SW480 (cell line): ENCODE measurements at places on chromosomes 12 and 14.

DNA sequence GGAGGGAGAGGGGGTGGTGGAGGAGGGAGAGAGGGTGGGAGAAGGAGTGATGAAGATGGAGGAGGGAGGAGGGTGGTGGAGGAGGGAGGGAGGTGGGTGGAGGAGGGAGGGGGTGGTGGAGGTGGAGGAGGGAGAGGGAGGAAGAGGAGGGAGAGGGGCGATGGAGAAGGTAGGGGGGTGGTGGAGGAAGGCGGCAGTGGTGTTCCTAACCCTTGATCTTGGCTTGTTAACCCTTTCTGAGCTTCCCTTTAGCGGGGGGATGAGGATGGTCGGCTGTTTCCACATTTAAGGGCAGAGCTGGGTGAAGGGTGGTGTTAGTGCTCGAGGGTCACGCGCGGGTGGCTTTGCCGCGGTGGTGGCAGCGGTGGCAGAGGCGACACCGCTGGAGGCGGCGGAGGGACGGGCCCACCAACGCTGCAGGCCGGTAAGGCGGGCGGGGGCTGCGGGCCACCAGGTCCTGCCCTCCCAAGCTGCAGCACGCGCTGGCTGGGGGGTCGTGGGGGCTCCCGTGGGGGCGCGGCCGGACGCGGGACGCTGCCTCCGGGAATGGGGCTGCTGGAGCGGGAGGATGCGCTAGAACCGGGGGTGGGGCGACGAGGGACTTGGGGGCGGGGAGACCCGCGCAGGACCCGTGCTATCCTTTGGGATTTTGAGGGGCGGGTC, 156.3 kb downstream of the PTPN11 start:
- no peak for DNase-seq

DNA sequence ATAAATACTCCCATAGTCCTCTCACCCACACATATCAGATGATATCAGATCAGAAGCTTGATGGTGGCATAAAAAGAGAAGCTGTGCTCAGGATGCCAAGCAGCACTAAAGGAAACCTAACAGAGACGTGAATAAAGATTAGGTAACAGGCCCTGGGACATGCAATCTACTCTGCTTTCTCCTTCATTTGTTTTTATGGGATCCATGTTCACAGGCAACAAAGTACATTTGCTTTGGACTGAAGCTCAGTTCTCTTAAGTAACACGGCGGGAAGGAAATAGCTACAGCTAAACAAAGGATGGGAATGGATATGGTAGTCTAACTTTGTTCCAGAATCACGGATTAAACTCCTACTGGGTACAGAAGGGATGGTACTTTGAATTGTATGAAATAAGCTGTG, 119.5 kb downstream of the TTC7B start:
- DNase-seq, result no peak

DNA sequence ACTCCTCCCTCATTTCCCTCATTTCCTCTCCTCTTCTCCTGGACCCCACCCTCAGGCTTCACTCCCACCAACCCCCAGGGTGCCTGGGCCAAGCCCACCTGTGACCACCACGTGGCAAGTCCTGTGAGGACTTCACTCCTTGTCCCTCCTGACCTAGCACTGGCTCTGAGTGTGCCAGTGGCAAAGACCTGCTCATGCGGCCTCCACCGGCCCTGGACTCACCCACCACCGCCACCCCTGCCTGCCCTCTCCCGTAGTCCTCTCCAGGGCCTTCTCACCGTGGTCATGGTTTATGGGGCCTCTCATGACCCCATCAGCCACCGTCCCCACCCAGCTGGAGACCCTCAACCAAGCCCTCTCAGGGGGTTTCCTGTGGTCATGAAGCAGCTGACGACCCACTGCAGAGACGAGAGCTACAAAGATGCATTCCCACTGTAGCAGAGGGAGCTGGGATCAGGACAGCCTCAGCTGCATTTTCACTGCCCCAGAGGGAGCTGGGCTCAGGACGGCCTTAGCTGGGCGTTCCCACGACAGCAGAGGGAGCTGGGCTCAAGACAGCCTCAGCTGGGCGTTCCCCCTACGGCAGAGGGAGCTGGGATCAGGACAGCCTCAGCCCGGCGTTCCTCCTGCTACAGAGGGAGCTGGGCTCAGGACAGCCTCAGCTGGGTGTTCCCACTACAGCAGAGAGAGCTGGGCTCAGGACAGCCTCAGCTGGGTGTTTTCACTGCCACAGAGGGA, 3.2 kb upstream of the C14orf180 start:
- DNase-seq, result no peak

- no peak for DNase-seq
These were observed 12.8 kb downstream of the ABHD4 start for GRCh38 chr14:22610931-22611330.

GRCh38 chr14:93064411-93065271, 51.1 kb downstream of the ITPK1 start:
- no peak for DNase-seq

GRCh38 chr12:19847294-19848059, 408.2 kb downstream of the AEBP2 start:
- no peak for DNase-seq

- DNase-seq, result no peak
These were observed 73.7 kb upstream of the USP44 start for GRCh38 chr12:95625012-95625411.

DNA sequence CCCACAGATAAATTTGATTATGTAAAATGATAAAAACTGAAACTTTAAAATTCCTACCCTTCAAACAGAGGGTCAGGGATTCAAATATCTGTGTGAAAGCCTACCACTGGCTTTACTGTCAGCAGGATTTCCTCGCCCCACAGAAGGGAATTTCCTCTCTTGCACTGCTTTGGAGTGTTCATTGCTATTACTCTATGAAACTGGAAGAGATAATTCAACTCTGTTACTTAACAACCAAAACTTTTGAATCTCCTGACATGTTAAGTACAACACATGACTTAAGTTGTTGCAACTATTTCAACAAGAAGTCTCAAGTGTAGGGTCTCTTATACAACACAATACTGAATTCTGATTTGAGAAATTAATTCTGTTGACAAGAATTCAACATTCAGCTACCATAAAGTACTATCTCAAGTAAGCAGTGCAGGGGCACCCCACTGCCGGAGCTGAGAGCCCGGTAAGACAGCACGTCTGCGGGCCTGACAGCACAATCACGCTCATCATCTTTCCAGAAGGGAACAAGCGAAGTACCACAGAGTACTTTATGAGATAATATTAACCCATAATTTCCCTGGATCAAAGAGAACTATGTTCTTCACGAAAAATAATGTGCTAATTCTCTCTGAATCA, 22.9 kb downstream of the DICER1 start:
- DNase-seq, result no peak

DNA sequence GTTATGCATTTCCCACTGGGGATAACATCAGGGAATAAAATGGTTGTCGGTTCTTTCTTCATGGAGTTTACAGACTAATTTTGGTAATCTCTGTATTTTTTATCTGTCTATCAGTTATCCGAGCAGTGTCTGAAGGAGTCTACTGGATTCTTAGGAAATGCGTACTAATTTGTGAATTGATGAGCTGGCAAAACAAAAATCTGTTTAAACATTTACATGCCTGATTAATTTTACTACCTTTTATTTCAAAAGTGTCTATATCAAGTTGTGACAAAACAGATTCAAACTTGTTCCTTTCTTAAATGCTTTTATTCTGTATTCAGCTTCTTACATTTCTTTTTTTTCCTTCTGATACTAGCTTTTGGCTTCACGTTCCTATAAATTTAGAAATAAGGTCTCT, 4.4 kb downstream of the RIMKLB start:
- no peak for DNase-seq

DNA sequence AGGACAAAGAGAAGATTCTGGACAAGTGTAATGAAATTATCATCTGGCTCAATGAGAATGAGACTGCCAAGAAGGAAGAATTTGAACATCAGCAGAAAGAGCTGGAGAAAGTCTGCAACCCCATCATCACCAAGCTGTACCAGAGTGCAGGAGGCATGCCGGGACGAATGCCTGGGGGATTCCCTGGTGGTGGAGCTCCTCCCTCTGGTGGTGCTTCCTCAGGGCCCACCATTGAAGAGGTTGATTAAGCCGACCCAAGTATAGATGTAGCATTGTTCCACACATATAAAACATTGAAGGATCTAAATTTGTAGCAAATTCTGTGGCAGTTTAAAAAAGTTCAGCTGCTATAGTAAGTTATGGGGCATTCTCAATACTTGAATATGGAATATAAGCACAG, 174.3 kb upstream of the CCND2 start:
- DNase-seq, result no peak
